ENCODE measurements at places on chromosomes 5 and 9.

GRCh38 chr9:114507726-114508125 is 2.5 kb upstream of the WHRN start:
- DNase-seq, result no peak

DNA sequence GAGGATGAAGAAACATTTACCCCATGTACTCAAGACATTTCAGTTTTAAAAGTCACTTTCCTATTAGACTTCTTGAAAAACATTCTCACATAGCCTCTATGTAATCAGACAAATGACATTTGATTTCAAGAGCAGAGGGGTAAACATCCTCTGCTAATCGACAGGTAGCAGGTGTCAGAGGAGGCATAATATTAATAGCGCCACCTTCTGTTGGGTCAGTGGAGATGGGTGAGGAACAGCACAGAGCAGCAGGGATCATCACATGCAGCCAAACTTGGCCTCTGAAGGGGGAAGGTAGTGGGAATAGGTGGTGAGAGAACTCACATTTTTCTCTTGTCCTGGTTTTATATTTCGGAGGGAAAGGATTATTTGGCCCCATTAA is 3.3 kb upstream of the LSM11 start:
- no peak for DNase-seq

DNA sequence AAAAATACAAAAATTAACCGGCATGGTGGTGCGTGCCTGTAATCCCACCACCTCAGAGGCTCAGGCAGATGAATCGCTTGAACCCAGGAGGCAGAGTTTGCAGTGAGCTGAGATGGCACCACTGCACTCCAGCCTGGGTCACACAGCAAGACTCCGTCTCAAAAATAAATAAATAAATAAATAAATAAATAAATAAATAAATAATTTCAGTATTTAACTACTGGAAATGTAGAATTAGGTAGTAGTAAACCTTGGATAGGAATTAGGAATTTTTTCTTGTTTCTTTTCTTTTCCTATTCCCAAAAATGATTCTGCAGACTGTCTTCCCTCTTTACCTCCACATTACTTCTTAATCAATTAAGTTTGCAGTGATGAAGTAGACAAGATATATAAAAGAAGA is 103.2 kb downstream of the PLK2 start:
- no peak for DNase-seq

- no peak for DNase-seq
These were observed 18.6 kb downstream of the MED10 start for GRCh38 chr5:6359555-6360322.

- no peak for DNase-seq
These were observed 146.7 kb downstream of the ROR2 start for GRCh38 chr9:91803151-91803940.

DNA sequence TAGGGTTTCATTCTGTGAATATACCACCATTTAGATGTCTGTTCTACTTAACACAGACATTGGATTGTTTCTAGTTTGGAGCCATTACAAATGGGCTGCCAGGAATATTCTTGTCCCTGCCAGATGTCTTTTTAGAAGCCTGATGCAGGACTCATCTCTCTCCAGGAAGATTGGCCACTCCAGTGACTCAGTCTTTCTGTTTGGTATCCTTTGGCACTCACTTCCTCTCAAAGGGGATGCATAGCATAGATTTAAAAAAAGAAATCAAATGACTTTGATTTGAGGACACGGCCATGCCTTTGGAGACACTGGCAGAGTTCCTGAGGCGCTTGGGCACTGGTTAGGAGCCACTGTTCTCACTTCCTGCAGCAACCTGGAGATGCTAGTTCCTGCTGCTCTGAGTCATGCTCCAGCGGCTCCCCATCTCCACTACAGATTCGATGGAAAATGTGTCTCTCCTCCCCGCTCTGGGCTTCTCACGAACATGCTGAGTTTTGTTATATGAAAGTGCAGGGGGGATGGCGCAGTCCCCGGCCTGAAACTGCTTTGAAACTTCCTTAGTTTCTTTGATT is 3.5 kb upstream of the ZNF366 start:
- DNase-seq, result no peak

GRCh38 chr9:111965566-111966019 is 69.0 kb downstream of the UGCG start:
- DNase-seq, result no peak

DNA sequence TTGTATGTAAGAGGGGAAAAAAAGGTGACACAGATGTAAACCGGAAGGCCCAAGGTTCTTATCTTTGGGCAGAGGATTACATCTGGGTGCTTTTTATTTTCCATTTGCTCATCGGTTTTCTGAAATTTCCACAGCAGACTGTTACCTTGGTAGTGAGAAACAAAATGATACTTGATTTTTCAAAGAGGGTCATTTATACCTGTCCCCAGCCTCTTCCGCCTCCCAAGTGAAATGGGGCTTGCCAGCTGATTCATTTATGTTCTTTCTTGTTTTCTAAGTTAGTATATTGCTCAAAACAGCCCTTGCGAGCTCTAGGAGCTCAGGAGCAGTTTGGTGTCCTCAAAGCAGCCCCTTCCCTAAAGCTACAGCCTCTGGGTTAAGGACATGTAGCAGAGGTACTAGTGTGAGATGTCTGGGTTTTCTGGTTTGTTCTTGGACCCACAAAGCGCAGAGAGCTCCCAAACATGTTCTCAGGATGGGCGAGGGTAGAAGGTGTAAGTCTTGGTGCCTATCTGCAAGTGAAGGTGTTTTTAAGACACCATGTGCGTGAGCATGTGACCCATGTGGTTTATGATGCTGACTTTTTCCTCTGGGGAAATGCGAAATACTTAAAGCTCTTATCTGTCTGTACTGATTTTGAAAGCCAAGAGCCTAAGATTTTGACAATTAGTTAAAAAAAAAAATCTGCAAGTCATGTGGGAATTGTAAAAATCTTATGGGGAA is 38.3 kb downstream of the DAPK1 start:
- DNase-seq, result no peak

DNA sequence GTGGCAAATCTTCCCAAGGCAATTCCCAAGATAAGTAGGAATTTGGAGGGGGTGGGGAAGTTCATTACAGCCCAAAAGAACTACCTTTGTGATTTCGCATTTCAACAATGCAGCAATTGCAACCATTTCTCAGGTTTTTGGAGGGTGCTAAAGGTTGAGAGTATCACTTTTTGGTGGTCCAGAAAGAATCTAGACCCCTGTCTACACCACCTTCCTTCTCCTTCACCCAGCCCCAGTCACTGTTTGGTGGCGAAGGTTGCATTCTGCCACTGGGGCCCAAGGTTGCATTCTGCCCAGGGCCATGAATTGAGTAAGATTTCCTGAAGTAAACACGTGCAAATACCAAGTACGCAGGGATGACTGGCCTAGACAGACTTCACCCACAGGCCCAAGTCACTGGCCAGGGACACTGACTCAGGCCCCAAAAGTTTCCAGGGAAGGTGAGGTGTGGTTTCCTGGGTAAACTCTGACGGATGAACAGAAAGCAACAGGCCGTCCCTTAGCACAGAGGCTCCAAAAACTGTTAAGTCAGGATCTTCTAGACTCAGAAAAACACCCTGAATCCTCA is 5.7 kb downstream of the PDE6A start:
- DNase-seq, result no peak

GRCh38 chr5:64594601-64595000 is 88.8 kb downstream of the RGS7BP start:
- no peak for DNase-seq

DNA sequence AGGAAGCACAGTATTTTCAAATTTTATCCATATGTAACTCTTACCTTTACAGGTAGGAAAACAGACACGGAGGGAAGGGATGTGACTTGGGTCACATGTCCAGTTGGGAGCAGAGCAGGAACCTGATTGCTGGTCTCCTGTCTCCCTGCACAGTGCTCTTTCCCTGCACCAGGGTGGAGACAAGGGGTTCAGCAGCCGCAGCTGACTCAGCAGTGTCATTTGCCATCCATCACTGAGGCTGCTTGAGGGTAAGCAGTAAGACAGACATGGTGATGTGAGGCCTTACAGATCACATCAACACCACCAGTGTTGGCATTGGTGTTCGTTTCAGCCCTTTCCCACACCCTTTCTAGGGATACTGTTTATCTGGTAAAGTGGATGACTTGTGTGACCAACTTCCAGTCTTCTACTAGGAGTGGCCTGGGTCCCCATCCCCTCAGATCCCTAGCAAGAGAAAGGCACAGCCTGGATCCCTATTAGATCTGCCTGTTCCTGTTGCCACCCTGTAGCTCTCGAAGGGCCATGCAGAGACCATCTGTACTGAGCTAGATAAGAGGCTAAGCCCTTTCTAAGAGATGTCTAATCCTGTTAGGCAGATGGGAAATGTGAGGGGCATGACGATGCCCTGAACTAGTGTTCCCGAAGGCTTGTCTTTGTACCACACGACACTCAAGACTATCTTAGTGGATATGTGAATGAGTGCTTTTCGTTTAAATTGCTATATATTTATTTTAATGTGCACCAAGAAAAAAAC is 29.1 kb downstream of the FRMPD1 start:
- DNase-seq, result no peak

DNA sequence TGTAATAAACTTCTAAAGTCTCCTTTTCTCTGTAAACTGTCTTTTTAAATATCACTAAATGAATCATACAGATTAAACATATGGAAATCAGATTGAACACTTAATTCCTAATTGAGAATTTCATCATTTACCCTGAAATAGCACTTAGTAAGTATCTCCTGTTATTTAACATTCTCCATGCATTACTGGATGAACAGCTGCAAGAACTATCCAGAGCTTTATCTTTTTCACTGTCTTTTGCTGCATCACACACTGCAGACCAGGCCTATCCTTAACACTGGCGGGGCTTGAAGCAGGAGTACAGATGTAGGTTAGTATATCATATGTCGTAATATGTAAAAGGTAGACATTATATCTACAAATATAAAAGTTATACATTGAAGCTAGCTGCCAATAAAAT is 108.7 kb upstream of the EFNA5 start:
- DNase-seq, result no peak

GRCh38 chr9:125110464-125110863 is 32.9 kb downstream of the SCAI start:
- DNase-seq, result no peak

GRCh38 chr9:73133022-73133651 is 18.5 kb upstream of the ANXA1 start:
- DNase-seq, result no peak

- DNase-seq, result no peak
These were observed 1951.4 kb upstream of the WWC1 start for GRCh38 chr5:166340039-166340438.

GRCh38 chr5:816176-816575 is 31.6 kb upstream of the ZDHHC11B start:
- DNase-seq, result no peak

DNA sequence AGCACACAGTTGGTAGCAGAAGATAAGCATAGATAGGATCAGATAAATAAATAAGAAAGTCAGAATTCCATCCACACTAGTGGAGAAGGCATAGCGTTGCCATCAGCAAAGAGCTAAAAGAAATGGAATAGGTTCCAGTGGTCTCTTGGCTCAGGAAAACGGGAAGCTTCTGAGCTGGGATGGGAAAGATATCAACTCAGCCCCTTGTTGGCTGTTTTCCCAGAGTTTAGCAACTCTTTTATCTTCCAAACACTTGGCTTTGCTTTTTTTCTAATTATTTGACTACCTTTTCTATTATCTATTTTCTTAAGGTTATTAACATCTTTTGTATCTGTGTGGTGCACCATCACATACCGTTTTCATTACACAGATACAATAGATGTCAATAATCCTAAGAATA is 445.7 kb upstream of the TRPC7 start:
- no peak for DNase-seq

- no peak for DNase-seq
These were observed 70.4 kb downstream of the LRRC70 start for GRCh38 chr5:62649025-62649424.

GRCh38 chr9:95462249-95463147 is 54.3 kb downstream of the PTCH1 start:
- peak; percentile 64 for DNase-seq

DNA sequence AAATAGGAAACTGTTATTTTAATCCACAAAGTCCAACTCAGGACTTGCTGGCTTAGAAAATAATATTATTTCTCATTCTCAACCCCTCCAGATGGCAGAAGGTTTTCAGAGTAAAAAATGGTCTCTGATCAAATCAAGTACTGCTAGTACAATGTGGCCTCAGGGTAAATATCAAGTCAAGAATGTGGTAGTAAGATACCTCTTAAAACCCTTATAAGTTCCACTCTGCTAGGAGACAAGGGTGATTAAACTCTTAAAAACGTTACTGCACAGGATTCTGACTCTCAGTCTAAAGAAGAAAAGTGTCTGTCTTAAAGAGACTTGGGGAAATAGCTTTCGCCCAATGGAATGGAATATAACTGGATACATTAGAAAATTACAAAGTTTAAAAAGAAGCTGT is 120.8 kb upstream of the PDE4D start:
- DNase-seq, result no peak

DNA sequence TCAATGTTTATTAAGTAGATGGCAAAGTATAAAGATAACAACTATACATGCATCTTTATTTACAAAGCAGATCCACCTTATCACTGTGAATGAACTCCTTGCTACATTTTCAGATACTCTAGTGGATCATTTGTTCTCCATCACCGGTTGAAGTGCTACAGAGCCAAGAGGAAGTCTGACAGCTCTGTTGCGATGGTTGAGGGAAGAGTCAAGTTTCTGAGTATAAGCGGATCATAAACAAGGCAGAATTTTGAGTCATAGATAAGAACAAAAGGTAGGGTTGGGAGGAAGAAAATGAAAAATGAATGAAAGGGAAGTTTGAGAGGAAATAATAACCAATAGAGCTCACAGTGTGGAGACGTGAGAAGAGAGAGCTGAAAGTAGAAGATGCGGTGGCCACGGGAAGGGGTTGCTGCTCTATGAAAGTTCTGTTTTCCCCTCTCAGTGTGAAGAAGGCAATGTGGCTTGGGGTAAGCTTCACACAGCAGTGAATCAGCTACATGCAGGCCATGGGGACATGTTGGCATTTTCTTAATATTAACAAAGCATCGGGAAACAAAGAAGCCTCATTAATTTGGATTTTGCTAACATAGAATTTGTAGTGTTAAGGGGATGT is 30.8 kb upstream of the KCNN2 start:
- DNase-seq, result no peak

DNA sequence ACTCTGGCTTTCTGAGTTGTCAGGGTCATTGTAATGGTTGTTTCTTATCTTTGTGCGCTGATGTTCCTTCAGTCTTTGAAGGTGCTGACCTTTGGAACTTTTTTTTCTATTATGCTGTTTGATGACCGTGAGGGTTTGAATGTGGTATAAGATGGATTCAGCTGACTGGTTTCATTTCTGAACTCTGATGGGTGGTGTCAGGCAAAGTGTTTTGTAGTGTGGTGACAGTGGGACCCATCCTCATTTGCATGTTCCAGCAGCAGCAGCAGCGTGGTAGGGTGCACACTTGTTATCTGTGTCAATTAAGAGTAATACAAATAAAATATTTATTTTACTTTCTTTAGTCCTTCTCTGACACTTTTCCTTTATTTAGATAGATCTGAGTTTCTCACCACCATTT is 227.7 kb upstream of the PRR16 start:
- no peak for DNase-seq

GRCh38 chr5:67400752-67401151 is 204.2 kb upstream of the CD180 start:
- DNase-seq, result no peak

- no peak for DNase-seq
These were observed 27.9 kb upstream of the IFNA14 start for GRCh38 chr9:21267485-21268346.

All from stimulated activated CD4-positive, alpha-beta T cell treated with anti-CD3 and anti-CD28 coated beads, Interleukin-4, amount 100 ng/mL, for 1 hour (primary cell).